ENCODE measurements at places on chromosomes 2 and 18.

DNA sequence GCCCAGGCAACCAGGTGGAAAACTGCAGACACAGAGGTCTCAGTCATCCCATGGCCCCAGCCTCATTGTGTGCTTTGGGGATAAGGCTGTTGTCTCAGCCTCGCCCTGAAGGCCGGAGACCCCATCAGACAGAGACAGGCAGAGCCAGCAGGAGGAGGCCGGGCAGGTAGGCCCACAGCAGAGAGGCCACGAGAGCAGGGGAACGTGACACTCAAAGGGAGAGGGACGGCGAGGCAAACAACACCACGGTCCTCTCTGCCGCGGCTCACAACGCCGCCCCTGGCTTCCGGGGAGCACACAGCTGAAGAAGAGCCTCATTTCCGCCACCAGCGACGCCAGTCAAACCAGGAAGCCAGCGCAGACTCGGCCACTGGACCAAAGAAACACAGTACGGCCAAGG is 103.3 kb downstream of the ZNF516 start:
- DNase-seq: no peak

DNA sequence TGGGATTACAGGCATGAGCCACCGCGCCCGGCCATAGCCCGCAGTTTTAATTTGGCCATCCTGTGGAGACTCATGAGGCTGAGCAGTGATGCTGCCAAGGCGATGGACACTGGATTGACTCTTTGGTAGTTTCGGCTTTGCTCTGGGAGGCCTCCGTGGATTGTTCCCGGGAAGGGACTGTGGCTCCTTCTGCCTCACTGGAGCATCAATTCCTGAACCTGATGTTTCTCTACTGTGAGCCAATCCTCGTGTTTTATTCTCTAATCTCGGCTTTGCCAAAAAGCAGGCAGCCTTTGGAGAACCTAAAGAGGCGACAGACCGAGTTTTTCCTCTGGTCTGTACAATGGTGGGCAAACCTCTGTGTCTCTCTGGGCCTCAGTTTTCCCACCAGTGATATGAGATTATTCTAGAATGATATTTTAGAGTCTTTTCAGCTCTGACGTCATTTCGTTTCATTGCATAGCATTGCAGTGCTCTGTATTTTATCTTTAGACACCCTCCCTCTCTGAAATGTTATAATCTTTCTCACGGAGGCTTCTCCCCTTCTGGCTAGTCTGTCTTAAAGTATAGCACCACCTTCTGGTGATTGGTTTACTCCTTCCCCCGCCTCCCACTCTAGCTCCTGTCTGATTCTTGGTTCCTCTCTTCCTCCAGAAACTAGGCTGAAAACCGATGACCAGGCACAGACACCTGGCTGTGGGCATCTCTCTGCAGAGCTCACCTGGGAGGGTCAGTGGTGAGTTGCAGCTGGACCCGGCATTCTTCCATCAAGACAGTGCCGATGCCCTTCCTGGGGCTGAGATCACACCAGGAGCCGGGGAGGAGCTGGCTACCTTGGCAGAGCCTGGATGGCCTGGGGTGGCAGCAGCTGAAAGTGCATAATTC is 341.3 kb downstream of the MYCN start:
- no peak for DNase-seq

- no peak for DNase-seq
Measured at GRCh38 chr2:205745661-205746419, 63.5 kb downstream of the NRP2 start.

- DNase-seq: no peak
Measured at GRCh38 chr18:77038182-77038858, 94.3 kb downstream of the MBP start.

DNA sequence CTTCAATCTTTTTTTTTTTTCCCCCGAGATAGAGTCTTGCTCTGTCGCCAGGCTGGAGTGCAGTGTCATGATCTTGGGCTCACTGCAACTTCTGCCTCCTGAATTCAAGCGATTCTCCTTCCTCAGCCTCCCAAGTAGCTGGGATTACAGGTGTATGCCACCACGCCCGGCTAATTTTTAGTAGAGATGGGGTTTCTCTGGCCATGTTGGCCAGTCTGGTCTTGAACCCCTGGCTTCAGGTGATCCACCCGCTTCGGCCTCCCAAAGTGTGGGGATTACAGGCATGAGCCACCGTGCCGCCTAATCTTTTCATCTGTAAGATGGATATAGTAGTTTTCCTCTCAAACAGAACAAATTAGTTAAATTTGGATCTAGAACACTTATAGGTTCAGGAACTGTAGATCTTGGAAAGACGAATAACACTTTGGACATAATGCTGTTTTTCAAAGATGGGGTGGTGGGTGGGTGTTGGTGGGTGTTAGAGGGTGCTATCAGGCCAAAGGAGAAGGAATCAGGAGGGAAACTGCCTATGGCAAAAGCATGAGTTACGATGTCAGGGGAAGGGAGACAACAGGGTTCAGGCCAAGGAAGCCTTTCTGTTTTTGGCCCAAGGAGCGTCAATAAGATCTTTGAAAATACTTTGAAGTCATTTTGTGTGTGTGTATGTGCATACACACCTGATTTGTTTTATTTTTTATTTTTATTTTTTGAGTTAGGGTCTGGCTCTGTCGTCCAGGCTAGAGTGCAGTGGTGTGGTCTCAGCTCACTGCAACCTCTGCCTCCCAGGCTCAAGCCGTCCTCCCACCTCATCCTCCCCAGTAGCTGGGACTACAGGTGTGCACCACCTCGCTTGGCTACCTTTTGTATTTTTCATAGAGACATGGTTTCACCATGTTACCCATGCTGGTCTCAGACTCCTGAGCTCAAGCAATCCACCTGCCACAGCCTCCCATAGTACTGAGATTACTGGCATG is 6.8 kb downstream of the RPL37A start:
- no peak for DNase-seq
